ENCODE measurements at places on chromosomes 13 and 19. TPM values are rescaled to one million over a fixed set of nuclear protein-coding genes. Genes with fewer than 3 reads are reported as not detected.

Gene CDX2
- 1.2 TPM for total RNA-seq

Gene IER2
- total RNA-seq, result 46.5 TPM

Gene ATP8A2
- 0.02 TPM for total RNA-seq

Gene IGSF23
- total RNA-seq, result 0.15 TPM

Gene ZNF208
- total RNA-seq, result not detected

Gene BRSK1
- total RNA-seq, result 3.1 TPM

Gene CYP2A6
- total RNA-seq, result not detected

Gene AP1M2
- total RNA-seq, result 29.1 TPM
